ENCODE measurements at places on chromosomes 1 and 21. TPM values are rescaled to one million over a fixed set of nuclear protein-coding genes. Genes with fewer than 3 reads are reported as not detected.

The ZSWIM5 gene
- total RNA-seq = 30.1 TPM

The TTC4 gene
- 29.8 TPM for total RNA-seq

The A3GALT2 gene
- not detected for total RNA-seq

The LCE1F gene
- total RNA-seq = not detected

The MATN1 gene
- not detected for total RNA-seq

The ADCY10 gene
- 0.23 TPM for total RNA-seq

The USH2A gene
- total RNA-seq = 1.9 TPM

The DVL1 gene
- 67.3 TPM for total RNA-seq

The PARS2 gene
- 5.0 TPM for total RNA-seq

The RGS8 gene
- total RNA-seq = 4.2 TPM

The CD1B gene
- total RNA-seq = not detected

The FLG2 gene
- not detected for total RNA-seq

The MCOLN3 gene
- 55.7 TPM for total RNA-seq

The SERPINC1 gene
- total RNA-seq = 1.2 TPM

The IFI44 gene
- total RNA-seq = 14.9 TPM

The RHOU gene
- 8.6 TPM for total RNA-seq

The LIPI gene
- total RNA-seq = not detected

The FAAH gene
- 42.3 TPM for total RNA-seq

The AMY2A gene
- total RNA-seq = not detected

The RORC gene
- total RNA-seq = 0.42 TPM

The CHODL gene
- total RNA-seq = not detected

The BMP8B gene
- 3.2 TPM for total RNA-seq

- no peak for DNase-seq
These were observed 49.2 kb downstream of the CASQ2 start for GRCh38 chr1:115719285-115719684.

DNA sequence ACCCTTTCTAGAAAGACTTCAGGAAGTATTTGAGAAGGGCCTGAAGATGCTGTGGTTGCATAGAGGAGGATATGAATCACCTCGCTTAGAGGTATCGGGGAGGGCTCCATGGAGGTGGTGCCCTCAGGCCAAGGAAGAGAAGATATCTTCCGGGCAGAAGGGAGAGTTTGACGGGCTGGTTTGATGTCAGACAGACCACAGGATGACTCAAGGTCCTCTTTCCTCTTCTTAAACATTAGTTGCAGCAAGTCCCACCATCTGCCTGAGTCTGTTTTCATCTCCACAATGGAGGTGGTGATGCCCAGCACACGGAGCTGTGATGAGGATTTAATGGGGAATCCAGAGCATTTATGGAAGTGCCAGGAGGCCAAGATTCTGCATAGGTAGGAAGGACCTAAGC is 25.1 kb upstream of the RUNX3 start:
- no peak for DNase-seq

GRCh38 chr1:171983584-171983983 is 142.3 kb downstream of the DNM3 start:
- DNase-seq = no peak

- DNase-seq = no peak
These were observed 137.2 kb downstream of the IGSF21 start for GRCh38 chr1:18244762-18245161.

DNA sequence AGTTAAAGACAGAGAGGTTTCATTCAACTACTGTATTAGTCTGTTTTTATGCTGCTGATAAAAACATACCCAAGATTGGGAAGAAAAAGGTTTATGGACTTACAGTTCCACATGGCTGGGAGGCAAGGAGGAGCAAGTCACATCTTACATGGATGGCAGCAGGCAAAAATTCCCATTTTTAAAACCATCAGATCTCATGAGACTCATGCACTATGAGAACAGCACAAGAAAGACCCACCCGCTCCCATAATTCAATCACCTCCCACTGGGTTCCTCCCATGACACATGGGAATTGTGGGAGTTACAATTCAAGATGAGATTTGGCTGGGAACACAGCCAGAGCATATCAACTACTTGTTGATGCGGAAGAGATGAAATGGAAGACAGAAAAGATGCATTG is 9.2 kb downstream of the GPR161 start:
- no peak for DNase-seq

DNA sequence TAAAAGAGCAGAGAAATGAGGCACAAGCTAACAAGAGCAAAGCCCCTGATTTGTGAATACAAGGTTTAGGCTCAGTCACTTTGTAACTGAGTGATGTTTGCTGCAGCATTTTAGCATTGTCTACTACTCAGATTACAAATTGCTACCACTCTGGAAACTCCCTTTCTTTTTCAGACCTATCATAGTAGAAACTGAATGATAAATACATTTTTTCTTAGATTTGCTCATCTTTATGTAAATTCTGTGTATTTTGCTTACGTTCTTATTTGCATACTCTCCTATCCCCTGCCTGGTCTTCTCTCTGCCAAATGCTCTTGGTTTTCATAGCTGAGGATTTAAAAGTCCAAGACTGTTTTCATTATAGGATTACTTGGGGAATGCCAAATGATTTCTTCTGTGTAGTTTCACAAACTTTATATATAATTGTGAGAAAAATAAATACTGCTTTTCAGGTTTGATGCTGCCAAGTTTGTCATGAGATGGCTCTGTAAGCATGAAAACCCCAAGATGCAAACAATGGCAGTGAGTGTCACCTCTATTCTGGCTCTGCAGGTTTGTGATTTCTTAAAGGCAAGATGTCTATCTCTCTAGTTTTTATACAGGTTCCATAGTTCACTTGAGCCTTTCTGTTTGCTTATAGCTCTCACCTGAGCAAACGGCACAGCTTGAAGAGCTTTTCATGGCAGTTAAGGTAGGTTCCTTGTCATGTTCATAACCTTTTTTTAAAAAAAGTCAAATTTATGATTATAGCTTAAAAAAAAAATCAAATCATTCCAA is 24.7 kb downstream of the ZYG11A start:
- DNase-seq = no peak

DNA sequence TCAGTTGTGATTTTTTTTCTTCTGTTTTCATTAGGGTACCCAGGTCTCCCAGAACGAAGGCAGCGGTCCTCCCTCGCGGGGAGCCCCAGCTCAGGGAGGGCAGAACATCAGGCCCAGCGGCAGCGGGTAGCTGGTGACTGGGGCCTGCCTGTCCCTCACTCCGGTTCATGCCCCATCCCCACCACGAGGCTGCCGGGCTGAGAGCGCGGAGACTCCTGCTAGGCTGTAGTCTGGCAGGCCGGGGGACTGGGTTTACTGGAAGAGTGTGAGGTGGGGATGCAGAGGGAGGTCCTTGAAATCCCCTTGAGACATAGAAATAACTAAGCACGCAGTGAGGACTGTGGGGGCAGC is 10.5 kb downstream of the BRINP2 start:
- DNase-seq = peak; percentile 15

DNA sequence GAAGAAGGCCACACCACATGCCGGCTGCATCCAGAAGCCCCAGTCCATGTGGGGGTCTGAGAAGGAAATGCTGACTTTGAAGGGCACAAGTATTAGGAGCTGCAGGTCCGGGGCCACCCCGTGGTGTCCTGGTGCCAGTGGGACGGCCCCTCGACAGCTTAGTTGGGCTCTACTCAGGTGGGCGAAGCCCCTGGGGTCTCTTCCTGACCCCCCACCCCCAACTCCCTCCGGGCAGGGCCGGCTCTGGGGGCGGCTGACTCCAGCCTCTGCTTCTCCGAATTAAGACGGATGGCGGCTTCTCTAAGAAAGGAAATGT is 62.1 kb upstream of the TTC34 start:
- DNase-seq = no peak

DNA sequence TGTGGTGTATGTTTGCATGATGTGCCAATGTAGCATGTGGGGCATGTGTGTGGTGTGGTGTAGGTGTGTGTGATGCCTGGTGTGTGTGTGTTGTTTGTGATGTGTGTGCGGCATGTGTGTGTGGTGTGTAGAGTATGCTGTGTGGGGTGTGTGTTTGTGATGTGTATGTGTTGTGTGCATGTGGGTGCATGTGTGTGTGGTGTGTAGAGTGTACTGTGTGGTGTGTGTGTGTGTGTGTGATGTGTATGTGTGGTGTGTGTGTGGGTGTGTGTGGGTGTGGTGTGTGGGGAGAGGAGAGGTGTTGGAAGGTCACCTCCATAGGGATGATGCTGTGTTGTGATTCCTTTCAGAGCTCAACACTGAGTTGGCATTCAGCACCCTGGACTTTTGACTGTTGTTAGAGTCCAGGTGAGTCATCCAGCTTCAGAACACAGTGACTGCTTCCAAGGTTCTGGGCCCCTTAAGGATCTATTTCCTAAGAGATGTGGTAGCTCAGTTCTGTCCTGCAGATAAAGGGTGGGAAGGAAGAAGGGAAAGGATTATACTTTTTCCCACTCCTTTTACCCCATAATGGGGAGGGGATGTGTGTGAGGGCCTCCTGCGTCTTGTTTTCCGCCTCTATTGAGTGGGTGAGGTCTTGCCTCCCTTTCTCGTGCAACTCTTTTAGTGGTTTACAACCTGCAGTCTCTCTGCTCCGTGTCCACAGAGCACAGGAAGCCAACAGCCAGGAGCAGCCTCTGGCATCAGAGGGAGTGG is 47.6 kb downstream of the RHOU start:
- no peak for DNase-seq

DNA sequence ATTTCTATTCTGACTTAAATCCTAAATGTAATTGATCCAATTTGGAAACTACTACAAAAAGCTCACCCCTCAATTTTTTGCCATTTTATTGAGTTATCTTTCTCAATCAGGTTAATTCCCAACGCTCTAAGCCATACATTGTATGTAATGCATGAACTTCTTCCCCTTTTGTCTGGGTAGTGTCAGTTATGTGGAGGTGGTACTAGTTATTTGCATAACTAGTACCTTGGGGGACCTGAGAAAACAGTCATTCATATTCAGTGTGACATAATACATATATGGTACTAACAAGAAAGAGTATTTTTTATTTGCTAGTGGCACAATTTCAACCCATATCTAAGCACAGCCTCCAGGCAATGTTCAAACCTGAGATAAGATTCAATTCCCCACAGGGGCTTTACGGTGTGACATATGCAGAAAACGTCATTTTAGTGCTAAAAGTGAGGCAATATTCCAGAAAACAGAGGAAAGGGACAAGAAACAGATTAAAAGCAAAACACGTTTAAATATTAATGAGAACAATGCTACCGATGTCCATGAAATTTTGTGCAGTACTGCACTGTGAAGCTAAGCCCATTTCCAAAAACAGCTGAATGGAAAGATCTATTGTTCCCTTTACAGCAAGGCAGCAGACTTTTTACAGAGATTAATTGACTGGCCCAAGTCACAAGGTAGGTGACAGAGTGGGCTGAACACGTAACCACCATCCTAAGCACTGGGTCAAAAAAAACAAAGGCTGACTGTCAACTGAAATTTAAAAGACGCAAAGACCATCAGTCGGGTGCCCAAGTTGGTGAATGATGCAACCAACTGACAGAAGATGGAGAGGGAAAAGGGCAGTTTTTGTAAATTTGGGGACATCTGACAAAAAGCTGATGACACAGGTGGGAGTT is 1.4 kb downstream of the HLCS start:
- no peak for DNase-seq

- DNase-seq = no peak
These were observed 119.7 kb downstream of the ZNF326 start for GRCh38 chr1:90114521-90115141.

DNA sequence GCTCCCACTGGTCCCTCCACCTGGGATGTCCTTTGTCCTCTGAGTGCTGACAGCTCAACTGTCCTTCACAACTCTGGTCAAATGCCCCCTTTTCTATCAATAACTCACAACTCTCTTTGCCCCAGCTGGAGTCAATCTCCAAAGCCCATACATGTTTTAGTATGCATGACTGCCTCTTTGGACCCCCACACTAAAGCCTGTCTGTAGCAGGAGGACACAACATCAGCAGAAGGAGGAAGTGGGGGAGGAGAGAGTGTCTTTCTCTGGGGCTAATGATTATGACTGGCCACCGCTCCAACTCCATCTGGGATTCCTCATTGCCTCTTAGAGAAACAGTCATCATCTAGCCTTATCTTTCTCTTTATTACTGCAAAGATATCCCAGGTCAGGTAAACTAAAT is 186.6 kb upstream of the FGGY start:
- DNase-seq = no peak

DNA sequence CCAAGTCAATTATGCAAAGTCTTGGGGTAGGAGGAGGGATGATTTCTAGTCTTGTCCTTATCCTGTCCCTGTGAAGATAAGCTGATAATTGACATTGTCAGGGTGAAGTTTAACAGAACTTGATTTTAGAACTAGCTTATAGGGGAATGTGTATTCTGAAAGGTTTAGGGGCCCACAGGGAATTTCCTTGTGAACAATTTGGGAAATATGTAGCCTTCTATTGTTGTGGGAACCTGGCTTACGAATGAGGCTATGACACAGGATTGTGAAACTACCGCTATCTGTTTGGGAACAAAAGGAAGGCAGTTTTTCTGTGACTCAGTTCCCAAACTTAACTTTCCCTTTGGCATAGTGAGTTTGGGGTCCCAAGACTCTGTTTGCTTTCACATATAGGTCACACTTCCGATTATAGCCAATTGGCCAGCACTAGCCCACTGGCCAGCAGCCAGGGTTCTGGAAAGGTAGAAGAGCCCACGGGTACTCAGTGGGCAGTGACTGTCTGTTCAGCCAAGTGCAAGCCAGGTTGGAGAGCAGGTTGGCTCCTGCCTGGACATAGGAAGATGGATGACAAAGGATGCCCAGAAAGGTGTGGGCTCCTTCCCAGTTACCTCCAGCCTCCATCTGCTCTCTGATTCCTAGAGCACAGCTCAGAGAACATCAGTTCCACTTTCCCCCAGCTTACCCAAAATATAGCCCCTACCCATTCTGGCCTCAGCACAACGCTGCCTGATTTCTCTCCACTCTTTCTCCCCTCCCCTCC is 35.5 kb downstream of the H3-3A start:
- no peak for DNase-seq

- no peak for DNase-seq
These were observed 44.5 kb upstream of the VAMP3 start for GRCh38 chr1:7726623-7727022.

GRCh38 chr1:70485624-70486023 is 74.6 kb downstream of the CTH start:
- DNase-seq = no peak

- no peak for DNase-seq
These were observed 25.3 kb upstream of the PIK3CD start for GRCh38 chr1:9626201-9626608.

GRCh38 chr1:16430606-16431005 is 6.6 kb downstream of the SPATA21 start:
- DNase-seq = no peak

DNA sequence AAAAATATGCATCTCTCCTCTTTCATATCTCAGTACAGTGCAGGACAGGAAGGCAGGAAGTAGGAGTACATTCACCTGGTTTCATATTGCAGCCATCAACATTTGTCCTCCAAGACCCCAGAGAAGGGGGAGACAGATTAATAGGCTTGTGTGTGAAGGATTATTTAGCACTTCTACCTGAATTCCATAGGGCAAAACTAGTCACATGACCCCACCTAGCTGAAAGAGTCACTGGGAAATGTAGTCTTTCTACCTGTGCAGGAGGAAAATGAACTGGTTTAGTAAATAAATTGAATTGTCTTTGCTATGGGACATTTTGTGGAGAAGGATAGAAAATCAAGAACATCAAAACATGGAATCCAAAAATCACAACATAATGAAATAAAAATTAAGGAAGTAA is 13.9 kb upstream of the TRIM33 start:
- DNase-seq = no peak

GRCh38 chr21:17930093-17930492 is 110.9 kb upstream of the C21orf91 start:
- DNase-seq = no peak

GRCh38 chr1:245717611-245718010 is 562.8 kb downstream of the KIF26B start:
- no peak for DNase-seq
